Cardiac fibroblast (primary cell): ENCODE measurements at places on chromosomes 6 and 20.

DNA sequence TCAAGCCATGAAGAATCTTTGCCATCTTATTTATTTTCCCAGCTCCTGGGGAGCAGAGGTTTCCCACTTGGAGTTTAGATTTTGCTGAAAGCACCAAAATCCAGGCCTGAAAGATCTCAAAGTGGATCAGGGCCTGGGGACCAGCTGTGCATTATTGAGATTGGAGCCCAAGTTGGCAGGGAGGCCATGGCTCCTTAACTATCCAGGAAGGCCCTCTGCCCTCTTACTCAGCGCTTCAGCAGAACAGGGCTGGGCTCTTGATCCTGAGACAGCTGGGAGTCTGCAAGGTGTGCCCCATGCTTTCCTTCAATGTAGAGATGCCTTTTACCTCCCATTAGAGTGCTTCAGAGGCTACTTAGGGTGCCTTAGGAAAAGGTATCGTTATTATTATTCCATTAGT lies 24.6 kb downstream of the FOXO3 start:
- DNase-seq: no peak

DNA sequence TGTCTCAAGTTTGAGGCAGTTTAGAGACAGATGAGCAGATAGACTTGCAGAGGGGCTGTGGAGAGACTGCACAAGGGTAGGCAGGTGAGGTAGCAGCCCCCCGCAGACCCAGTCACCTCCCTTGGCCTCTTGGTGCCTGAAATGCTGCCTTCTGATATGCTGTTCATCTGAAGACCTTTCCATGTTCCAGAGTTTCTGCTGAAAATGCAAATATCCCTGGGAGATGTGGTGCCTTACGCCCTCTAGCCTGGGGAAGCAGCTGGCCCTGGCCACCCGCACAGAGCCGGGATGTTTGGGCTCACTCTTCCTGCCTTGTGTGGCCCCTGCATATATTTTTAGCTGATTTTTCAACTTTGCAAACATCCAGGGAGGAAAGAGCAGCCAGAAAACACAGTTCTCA lies 51.4 kb downstream of the TMEM242 start:
- no peak for DNase-seq

- no peak for DNase-seq
These were observed 14.4 kb downstream of the PPP1R3G start for GRCh38 chr6:5099537-5099936.

DNA sequence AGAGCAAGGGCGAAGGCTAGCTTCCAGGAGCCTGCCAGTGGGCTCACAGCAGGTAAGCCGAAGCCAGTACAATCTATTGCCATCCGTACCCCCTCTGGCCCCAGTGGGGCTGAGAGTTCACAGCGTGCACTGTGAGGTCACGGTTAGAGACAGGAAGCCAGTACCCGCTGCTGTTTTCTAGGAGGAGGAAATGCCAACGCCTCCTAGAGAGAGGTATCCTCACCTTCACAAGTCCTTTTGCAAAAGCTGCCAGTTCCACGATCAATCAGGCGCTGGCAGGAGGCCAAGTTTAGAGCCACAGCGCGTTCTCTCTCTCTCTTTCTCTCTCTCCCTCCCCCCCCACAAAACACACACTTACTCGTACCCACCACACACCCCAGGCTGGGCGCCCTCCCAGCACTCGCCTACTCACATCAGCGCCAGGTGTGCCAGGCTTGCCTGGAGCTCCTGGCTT lies 22.5 kb downstream of the COL9A1 start:
- DNase-seq: no peak

- no peak for DNase-seq
These were observed 195.5 kb downstream of the MAFB start for GRCh38 chr20:40493549-40493948.

DNA sequence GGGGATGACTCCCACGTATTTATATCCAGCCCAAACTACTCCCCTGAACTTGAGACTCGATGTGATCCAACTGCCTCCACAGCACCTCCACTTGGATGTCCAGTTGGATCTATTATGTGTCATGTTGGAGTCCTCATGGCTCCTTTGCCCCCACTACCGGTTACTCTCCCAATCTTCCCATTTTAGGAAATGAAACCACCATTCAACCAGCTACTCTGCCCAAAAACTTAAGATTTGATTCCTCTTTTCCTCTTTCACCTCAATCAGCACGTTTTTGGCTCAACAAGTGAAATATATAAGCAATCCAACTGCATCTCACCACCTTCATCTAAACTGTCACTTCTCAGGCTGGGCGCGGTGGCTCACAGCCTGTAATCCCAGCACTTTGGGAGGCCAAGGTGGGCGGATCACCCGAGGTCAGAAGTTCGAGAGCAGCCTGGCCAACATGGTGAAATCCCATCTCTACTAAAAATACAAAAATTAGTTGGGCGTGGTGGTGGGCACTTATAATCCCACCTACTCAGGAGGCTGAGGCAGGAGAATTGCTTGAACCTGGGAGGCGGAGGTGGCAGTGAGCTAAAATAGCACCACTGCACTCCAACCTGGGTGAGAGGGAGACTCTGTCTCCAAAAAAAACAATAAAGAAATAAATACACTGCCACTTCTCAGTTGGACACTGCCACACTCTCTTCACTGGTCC lies 3.4 kb downstream of the AHCY start:
- no peak for DNase-seq

GRCh38 chr20:14360416-14360815 lies 23.0 kb upstream of the FLRT3 start:
- no peak for DNase-seq

DNA sequence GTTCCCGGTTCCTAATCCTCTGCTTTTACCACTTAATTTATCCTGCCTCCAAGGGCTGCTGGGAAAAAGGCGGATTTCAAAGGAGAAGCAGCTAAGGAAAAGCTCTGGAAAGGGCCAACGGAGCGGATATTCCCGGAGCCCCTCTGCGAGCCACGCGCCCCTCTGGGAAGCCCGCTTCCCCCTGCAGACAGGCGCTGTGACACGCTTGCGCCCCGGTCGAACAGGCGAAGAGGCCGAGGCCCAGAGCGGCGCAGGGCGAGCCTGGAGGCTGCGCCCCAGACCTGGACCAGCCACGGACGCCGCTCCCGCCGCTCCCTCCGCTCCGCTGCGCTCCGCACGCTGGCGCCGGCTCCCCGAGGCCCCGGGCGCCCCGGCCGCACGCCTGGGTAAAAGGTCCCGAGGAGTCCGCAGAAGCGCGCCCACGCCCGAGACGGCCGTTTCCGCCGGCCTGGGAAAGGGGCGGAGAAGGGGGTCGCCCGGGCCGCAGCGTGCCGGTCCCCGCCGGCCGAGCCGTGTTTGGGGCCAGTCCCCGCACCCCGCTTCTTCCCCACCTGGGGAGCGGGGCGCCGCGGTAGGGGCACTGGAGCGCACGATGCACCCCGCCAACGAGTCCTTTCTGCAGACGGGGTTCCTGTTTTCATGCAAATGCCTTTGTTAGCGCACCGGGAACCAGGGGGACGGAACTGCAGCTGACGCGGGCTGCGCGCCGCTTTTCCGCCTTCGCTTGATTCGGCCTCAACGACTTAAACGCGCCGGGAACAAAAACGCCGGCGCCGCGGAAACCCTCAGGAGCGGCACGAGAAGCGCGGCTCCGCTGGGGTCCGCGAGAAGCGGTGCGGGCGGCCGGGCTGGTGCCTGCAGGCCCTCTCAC lies 91.9 kb upstream of the SIRPA start:
- DNase-seq: peak; percentile 65

DNA sequence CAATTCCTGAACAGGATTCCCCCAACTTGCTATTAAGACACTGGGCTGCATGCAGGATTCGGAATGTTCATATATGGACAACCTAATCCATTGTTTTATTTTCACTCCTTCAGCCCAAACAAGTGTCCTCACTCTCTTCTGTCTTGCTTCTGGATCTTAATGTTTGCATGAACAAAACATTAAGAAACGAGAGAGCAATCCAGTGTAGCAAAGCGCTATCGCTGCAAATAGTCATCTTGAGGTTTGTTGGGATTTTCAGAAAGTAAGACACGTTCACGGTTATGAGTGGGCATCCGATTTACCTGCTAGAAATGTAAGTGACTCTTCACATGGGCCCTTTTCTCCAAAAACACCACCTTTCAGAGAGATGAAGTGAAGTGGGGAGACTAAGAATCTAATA lies 156.4 kb downstream of the MBOAT1 start:
- DNase-seq: no peak

GRCh38 chr6:118895859-118896258 lies 1.9 kb downstream of the ASF1A start:
- DNase-seq: no peak

- no peak for DNase-seq
These were observed 213.5 kb upstream of the ARID1B start for GRCh38 chr6:156563714-156564113.

GRCh38 chr6:42572523-42572922 lies 8.7 kb downstream of the UBR2 start:
- DNase-seq: no peak

DNA sequence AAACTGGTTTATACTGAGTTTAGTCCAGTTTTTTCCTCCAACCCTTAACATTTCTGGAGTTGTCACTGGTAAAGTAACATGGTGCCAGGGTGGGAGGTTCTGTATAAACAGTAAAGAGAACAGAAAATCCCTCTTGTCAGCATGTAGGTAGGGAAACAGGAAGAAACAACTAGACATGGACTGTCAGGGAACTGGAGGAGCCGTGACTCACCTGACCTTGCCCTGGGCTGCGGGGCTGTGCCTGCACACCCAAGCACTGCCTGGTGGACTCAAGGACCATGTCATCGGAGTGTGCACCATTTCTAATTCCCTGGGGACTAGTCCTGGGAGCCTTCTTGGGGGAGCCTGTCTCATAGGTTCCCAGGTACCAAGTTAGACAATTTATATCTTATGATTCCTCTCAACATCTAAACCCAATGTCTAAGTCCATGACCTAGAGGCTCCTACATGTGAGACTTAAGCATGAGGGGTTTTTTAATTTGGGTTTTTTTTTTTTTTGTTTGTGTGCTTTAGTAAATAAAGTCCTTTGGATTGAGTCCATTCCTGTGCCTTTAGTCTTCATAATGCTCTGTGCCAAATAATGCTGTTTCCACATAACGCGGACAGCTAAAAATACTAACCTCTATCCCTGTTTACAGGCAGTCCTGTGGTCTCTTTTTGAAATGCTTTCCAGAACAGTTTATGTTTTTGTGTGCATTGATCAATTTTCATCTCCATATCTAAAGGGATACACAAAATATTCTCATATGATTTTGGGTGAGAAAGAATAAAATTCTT lies 136.9 kb upstream of the SUPT3H start:
- peak; percentile 43 for DNase-seq

DNA sequence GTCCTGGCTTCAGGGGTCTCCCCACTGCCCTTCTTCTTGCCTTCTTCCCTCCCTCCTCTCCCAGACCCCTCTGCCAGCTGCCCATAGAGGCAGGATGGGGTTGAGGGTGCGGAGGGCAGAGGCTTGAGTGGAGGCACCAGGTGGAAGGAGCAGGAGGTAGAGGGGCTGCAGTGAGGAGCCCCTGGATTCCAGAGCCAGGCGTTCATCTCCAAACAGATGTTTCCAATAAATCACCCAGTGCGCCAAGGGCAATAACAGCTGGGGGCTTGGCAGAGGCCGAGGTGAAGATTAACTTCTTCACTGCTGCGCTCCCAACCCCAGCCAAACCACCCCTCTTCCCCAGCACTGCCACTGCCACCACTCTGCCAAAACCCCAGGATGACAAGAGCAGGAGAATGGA lies 10.7 kb downstream of the MDFI start:
- DNase-seq: no peak

- DNase-seq: no peak
These were observed 62.0 kb downstream of the CARMIL1 start for GRCh38 chr6:25341203-25341552.

GRCh38 chr6:97102145-97102790 lies 177.7 kb downstream of the KLHL32 start:
- no peak for DNase-seq

DNA sequence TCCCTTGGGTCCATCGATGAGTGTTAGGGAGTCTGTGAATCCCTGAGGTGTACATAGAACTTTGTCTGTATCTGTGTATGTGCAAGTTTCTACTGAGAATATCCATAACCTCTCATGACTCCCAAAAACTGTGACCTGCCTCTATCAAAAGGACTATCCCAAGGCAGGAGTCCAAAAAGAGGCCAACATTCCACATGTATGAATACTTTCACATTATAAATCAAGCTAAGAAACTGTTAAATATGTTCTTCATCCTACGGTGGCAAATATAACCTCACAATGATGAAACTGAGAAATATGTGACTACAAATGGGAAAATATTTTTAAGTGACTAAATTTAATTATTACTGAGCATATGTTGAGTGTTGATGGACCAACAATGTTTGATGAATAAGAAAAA lies 16.1 kb upstream of the STX11 start:
- peak; percentile 49 for DNase-seq

- DNase-seq: no peak
These were observed 150.3 kb downstream of the LINC00237 start for GRCh38 chr20:20955892-20956291.

DNA sequence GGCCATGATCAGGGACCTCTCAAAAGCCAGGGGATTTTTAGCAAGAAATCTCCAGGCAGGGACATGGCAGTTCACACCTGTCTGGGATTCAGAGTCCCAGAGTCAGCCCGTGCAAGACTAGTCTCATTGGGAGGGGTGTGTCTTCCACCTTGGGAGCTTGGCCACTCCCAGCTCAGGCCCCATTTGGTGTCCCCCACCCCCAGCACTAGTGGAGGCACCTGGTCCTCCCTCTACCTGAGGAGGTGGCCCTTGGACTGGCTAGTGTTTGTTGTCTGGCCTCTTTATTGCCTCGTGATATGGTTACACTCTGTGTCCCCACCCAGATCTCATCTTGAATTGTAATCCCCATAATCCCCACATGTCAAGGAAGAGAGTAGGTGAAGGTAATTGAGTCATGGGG lies 140.8 kb upstream of the PHACTR3 start:
- DNase-seq: no peak

GRCh38 chr6:52253494-52253893 lies 9.2 kb upstream of the IL17F start:
- DNase-seq: no peak

- DNase-seq: no peak
These were observed 241.8 kb downstream of the BCKDHB start for GRCh38 chr6:80348263-80348662.

DNA sequence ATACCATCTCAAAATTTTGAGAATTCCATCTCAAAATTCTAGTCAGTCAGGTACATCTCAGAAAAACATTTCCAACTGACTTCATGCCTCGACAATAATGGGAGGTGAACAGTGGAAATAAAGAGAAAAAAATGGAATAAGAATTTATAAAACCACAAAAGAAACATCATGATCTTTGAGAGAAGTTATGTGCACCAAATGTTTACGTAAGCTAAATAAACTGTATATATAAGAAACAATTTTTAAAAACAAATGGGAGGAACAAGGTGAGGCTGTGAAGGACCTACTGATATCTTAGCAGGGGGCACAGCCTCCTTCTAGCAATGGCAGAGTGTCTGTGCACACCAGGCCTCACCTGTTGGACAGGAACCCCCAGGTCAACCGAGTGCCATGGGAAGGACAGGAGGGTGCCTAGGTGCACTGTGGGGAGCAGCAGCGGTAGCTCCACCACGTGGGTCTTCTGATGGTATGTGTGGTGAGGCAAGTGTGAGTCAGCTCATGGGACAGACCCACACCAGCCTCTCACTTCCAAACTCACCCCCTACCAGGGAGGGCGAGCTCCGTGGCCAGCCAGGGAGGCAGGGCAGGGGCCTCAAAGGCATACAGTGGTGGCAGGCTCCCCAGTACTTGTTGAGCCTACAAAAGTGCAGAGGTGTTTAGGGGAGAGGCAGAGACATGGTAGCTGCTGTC lies 23.2 kb downstream of the DIDO1 start:
- no peak for DNase-seq
